Stimulated activated naive CD8-positive, alpha-beta T cell treated with anti-CD3 and anti-CD28 coated beads, Interleukin-15, amount 100 ng/mL, for 72 hours (primary cell): ENCODE measurements at places on chromosomes 4 and X.

GRCh38 chr4:6366581-6366980, 96.9 kb downstream of the WFS1 start:
- DNase-seq = no peak

DNA sequence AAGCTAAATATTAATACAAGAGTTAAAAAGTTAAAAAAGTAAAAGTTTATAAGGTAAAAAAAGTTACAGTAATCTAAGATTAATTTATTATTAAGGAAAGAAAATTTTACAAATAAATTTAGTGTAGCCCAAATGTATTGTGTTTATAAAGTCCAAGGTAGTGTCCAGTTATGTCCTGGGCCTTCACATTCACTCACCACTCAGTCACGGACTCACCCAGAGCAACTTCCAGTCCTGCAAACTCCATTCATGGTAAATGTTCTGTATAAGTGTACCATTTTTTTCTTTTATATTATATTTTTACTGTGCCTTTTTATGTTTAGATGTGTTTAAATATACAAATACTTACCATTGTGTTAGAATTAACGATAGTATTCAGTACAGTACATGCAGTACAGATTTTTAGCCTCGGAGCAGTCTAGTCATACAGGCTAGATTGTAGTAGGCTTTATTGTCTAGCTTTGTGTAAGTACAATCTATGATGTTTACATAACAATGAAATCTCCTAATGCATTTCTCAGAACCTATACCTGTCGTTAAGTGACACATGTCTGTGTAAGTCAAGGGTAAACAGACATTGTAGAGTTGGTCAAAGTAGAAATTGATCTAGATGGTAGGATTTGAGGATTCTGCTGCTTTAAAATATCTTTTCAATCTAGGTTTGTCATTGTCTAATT, 197.7 kb downstream of the GC start:
- DNase-seq = no peak

DNA sequence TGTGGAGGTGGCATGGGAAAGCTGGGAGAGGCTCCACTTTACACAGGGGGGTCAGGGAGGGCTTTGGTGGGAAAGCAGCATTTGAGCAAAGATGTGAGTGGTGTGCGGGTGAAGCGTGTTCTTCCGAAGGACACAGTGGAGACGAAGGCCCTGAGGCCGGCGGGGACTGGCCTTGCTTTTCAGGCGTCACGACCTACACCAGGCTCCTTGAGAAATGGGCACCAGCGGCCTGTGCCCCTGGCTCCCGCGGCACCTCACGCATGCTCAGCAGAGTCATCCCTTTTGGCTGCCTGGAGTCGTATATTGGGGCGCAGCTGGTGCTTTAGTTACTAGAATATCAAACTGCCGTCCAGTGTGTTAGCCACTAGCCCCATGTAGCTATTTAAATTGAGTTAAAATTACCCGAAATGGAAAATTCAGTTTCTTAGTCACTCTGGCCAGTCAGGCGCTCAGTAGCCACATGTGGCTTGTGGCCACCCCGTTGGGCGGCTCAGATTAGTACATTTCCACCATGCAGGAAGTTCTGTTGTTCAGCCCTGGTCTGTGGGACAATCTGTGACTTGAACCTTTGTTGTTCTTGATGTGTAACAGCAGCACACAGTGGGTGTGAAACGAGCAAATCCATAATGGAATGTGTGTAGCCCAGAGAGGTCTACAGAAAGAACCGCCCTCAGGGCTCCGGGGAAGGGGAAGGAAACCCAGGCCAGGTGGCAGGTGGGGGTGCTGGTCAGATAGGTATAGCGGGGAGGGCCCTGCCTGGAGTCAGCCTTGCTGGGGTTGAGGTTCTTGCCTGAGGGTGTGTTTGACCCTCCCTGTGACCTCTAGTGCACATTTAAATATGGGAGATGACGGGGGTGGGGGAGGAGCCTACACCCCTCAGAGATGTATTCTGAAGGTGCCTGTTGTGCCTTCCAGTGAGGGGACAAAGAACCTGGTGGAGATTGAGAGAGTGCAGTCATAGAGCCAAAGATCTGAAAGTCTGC, 30.4 kb downstream of the TBC1D14 start:
- DNase-seq = no peak

DNA sequence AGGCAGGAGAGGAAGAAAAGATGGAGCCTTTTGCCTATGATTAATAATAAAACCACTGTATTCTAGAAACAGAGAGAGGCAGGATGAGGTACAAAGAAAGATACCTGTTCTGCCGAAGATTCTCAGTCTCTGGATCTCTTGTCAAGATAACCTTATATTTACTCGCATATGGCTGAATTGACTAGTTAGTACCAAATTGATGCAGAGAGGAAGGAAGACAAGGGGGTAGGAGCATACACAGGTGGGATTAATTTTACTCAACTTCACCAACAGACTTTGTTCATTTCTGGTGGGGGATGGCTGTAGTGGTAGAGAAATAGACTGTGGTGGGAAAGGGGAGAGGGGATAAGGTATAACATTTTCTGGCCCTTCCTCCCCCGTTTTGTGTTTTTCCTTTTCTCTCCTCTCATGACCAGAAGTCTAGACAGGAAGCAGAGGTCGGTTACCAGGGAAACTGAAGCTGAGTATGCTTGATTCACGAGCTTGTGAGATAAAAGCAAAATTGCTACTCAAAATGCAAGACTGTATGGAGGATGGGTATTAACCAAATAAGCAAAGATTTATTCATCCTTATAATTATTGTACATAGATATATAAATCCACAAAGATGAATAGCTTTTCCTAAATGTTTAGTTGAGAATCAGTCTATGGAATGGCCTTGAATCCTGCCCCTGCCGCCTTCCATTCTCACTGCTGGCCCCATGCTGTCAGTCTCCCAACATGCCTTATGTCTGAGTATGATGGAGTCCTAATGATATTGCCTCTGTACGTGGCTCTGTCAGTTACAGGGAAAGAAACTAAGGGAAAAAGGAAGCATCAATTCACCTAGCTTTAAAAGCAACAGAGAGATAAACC, 17.8 kb upstream of the PAGE2B start:
- no peak for DNase-seq

DNA sequence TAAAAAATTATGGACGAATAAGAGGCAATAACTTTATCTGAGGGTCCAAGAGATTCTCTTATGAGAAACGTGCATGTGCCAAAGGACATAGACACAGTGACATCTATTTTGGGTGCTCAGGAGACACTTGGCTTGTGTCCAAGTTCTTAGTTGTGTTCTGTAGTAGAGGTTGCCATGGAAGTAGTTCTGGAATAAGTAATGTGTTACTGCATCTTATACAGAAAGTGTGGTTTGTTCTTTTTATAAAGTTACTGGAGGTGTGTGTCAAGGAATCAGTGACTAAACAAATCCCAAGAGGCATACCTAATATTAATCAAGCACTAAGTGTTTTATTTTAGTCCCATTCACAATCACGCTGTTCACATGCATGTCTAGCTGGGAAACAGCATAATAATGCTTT, 305.7 kb downstream of the ARHGAP24 start:
- DNase-seq = no peak

- no peak for DNase-seq
Observed at GRCh38 chr4:8118035-8118434, 40.6 kb downstream of the ABLIM2 start.

DNA sequence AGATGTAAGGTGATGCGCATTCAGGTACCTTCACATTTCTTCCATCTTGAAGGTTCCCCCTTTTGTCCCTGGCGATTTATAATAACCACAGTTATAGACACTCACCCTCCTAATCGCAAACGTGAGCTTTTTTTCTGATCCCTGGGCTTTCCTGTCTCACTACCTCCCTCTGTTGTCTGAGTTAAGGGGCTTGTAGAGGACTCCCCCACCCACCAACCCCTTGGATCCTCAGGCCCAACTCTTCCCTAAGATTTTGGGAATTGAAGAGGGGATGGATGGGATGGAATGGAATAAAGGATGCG, 1.4 kb downstream of the CNKSR2 start:
- DNase-seq = no peak

DNA sequence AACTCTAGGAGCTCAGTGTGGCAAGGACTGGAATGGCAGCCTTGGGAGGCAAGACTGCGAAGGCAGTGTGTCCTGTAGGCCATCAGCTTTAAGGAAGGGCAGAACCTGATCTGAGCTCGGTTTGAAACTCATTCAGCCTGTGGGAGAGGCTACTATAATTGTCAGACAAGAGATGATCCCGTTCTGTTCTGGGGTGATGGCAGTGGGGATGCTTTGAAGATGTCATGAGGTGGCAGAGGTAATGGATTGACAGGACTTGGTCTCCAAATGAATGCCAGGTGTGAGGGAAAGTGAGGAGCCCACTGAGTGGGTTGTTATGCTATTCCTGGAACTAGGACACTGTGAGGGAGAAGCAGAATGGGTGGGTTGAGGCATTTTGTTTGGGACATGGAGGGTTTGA, 144.9 kb downstream of the PJA1 start:
- DNase-seq = no peak

DNA sequence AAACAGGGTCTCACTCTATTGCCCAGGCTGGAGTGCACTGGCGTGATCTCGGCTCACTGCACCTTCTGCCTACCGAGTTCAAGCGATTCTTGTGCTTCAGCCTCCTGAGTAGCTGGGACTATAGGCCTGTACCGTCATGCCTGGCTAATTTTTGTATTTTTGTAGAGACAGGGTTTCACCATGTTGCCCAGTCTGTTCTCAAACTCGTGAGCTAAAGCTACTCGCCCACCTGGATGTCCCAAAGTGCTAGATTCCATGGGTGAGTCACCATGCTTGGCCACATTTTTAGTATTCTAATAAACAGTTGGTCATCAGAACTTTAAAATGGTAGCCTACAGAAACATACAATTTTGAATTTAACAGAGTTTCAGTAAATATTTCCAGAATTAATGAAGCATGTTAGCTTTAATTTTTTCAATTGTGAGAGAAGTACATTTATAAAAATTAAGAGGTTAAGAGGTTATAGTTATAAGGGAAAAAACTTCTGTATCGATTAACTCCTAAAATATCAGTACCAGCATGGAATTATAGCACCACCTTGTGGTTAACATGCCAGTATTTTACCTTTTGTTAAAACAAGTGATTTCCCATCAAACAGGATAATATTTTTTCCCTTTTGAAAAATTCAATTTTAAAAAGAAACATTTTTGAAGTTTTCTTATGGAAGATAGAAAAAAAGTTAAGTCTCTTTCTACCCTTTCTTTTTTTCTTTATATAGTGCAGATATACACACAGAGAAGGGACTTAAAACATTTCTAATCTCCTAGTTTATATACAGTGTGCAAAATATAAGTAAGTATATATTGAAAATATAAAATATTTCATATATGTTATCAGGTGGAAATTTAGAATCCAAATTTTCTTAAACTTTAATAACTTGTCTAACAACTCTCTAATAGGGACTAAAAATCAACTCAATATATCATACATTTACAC, 35.4 kb downstream of the CEP44 start:
- DNase-seq = no peak

- no peak for DNase-seq
Observed at GRCh38 chrX:31212856-31213748, 141.3 kb upstream of the FTHL17 start.

DNA sequence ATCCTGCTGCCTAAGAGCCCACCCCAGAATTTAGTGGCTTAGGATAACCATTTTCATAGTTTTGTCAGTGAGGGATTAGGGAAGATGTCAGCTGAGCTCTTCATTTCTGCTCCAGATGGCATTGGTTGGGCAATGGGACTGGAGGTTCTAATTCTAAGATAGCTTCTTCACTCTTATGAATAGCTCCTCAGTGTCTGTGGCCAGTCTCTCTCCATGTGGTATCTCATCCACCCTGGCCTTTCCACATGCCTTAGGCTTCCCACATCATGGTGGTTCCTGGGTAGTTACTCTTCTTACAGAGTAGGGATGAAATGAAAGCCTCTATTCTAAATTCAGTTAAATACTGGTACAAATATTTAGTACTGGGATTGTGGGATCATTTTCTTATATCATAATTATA, 31.3 kb downstream of the REPS2 start:
- DNase-seq = no peak

DNA sequence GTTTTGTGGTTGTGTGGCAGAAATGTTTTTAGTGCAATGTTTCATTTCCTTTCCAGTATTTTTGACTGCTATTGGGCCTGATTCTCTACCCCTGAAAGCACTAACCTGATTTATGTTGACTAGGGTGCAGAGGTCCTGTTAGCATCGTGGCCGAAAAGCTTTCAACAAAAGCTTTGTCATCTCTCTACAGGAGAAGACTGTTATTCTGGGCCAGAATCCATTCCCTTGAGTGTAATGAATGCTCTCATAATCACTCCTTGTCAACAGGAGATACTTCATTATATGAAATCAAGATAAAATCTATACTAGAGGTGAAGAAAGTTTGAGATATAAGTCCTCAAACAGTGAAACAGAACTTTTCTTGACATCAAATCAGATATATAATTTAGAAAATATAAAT, 195.5 kb downstream of the ZNF330 start:
- no peak for DNase-seq

DNA sequence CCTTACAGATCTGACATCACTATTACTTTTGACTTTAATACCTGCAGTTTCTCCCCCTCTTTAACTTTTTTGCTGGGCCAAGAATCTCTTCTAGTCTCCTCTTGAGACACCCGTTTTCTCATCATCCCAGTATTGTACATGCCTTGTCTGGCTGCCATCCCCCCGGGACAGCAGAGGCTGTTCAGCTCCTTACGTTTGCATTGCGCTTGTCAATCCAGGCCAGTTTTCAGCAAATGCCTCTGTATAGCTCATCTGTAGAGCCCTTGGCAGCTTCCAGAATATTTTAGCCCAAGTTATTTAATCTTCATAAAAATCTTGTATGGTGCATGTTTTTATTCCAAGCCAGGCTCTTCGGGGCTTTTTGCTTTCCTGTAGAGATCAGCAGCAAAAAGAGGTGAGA, 22.3 kb upstream of the HOPX start:
- DNase-seq = no peak

- no peak for DNase-seq
Observed at GRCh38 chrX:120377179-120377578, 15.3 kb downstream of the ATP1B4 start.

DNA sequence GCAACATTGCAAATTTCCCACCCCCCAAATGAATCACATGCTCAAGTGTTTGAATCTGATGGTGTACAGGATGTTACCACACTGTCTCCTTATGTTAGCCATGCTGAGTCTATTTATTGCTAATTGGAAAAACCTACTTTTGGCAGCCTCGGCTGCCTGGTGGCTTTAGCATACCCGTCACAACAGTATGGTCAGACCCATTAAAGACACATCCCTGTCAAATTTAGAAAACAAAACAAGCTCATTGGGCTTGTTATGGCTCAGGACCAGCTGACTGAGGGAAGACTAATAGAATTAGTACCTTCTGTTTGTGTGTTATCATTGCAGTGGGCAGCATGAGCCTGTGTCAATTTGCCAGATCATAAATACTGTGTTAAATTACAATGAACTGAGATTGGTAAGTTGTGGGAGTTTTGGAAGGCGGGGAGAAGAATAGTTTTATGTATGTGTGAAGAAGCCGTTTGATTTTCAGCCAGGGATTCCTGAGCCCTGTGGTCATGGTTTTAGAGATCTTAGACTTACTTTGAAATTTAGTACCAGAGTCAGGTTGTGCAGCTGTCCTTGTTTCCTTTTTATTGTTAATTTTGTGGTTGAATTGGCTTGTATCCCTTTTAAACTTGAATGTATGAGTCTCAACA, 66.8 kb downstream of the POLA1 start:
- DNase-seq = no peak
